ENCODE measurements at places on chromosomes 11 and 22.

- DNase-seq = no peak
Observed at GRCh38 chr11:8067567-8067928, 13.5 kb upstream of the TUB start.

- DNase-seq = no peak
Observed at GRCh38 chr11:123143921-123144320, 51.1 kb downstream of the CLMP start.

- DNase-seq = no peak
Observed at GRCh38 chr11:84091212-84091986, 805.2 kb upstream of the CCDC90B start.

- DNase-seq = no peak
Observed at GRCh38 chr11:69041516-69041915, 7.2 kb upstream of the TPCN2 start.

GRCh38 chr11:87417951-87418350, 380.2 kb downstream of the TMEM135 start:
- no peak for DNase-seq

DNA sequence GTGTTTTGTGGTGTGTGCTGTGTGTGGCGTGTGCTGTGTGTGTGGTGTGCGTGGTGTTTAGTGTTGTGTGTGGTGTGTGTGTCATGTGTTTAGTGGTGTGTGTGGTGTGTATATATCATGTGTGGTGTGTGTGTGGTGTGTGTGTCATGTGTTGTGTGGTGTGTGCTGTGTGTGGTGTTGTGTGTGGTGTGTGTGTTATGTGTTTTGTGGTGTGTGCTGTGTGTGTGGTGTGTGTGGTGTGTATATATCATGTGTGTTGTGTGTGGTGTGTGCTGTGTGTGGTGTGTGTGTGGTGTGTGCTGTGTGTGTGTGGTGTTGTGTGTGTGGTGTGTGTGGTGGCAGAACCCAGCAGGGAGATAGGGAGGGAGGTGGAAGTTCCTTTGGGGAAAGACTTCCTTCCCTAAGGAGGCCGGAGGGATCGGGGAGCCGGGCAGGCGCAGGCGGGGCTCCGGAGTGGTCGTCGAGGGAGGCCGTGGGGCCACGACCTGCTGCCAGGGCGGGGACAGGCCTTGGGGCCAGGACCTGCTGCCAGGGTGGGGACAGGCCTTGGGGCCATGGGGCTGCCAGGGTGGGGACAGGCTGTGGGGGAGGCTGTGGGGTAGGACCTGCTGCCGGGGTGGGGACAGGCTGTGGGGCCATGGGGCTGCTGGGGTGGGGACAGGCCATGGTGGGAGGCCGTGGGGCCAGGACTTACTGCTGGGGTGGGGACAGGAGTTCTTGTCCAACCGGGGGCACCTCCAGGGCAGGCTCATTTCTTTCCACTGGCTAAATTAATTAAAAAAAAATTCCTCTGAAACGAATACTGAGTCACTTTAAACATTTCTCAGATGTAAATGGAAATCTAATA, 15.2 kb downstream of the PIM3 start:
- DNase-seq = no peak

GRCh38 chr11:119839476-119840133, 110.6 kb upstream of the NECTIN1 start:
- DNase-seq = no peak

DNA sequence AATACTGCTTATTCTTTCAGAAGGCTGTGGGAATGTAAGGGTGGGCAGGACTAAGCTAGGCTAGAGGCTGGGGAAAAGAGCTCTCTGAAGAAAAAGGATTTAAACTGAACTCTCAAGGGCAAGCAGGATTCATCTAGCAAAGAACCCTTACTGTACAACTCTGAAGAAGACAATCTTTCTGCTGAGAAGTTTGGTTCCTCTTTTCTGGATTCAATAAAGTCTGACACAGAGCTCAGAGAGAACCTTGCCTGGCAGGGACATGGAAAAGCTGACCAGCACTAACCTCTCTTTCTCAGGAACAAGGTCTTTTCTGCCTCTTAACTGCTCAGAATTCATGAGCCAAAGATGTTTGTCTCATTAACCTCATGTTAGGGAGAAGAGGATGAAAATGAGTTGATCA, 388.4 kb upstream of the DDI1 start:
- DNase-seq = no peak

DNA sequence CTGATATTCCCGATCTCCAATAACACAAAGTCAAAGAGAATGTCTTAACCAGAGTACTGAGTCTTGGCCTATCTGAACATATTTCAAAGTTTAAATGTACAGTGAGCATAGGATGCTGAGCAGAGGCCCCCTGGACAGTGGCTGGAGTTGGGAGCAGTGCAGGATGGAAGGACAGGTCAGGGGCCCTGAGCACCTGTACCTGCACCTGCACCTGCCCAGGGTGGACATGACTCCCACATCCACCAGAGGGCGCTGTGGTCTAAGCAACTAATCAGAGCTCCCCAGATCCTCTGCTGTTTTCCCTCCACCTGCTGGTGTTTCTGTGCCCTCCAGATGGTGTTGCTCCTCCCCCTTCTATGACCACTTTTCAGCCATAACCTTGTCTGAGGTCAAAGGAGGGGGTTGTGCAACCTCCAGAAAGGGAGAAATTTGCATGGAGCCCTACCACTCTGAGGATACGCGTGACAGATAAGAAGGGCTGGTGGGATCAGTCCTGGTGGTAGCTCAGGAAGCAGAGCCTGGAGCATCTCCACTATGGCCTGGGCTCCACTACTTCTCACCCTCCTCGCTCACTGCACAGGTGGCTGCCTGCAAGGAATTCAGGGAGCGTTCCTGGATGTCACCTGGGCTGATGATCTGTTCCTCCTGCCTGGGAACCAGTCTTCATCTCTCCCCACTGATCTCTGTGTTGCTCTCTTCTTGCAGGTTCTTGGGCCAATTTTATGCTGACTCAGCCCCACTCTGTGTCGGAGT, 49.1 kb upstream of the VPREB1 start:
- DNase-seq = no peak

DNA sequence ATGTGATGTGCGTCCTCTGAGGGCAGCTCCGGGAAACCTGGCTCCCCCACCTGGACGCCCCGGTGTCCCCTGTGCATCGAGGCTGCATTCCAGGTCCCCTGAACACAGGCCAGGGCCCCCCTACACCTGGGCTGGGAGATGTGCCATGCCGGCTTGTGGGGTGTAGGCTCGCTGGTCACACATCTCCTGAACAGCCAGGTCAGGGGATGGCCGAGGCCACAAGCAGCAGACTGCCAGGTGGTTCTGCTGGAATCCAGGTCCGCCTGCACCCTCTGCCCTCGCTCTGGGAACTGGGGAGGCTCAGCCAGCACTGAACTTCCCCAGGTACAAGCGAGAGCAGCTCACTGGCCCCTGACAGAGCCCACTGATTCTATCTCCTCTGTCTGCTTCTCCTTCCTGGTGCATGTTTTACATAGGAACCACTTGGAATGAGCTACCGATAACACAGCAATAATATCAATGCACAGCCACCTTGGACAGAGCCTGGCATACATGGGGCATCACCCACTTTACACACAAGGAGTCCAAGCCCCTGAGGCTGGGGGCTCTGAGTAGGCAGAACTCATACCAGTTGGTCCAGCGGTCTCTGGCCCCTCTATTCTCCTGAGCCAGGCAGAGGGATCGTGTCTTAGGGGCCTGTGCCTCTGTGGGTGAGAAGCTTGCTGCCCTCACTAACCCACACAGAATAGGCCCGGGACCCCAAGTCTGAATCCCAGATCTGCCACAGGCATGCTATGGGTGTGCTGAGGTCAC, 46.8 kb downstream of the TBX1 start:
- DNase-seq = no peak

DNA sequence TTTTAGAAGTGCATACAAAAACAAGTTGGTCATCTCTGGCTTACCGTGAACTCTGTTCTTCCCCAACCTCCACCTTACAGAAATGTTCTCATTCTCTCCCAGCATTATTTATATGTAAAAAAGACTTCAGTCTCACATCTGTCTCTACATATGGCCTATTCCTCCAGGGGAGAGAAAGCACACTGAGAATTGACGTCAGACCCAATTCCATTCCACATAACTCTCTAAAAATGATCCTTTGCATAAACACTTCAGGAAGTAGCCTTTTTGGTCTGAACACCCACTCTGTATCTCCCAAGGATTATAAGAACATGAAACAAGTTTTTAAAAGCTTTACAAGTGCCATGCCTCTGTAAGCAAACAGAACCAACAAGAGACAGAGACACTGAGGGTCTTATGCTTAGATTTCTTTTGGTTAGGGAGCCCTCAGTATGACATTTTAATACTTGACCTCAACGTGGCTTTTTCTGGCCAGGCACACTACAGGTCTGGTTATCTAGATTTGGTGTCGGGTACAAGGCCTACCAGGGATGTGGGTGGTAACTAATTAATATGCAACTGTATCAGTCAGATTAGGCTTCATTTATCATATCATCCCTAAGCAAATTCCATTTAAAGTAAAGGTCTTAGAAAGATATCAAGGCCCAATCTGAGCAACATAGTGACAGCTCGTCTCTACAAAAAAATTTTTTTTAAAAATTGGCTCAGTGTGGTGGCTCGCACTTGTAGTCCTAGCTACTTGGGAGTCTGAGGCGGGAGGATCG, 48.5 kb upstream of the PPP2R1B start:
- DNase-seq = no peak

- DNase-seq = no peak
Observed at GRCh38 chr11:70155386-70155785, 47.7 kb upstream of the FADD start.

DNA sequence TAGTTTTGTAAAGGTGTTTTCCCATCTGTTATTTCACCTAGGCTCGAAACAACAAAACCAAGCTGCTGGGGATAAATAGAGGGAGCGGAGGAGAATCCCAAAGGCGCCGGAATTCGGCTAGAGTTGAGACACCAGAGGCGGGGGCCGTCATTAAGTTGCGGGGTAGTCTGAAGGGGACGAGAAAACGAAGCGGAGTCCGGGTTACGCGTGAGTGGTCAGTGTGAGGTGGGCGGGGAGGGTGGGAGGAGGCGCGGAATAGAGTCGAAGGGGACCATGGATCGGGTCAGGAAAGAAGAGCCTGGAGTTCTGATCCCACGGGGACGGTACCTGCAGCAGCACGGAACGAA, 361 bp downstream of the SRPRA start:
- DNase-seq = no peak

DNA sequence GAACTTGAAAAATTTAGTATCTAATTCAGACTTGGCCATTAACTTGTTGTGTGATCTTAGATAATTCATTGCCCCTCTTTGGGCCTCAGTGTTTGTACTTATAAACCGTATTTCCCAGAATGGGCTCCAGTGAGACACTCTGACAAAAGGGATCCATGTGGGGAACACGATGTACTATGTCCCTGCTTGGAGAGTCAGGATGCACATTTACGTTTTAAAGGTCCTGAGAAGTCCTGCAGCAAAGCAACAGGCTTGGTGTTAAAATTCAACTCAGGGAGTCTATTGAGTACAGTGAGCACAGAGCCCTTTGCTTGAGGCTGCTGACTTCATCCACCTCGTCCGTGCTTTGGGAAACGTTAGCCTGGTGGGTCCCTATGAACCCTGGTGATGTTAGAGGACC, 9.0 kb downstream of the WNT11 start:
- DNase-seq = no peak

GRCh38 chr22:44136112-44136511, 44.6 kb upstream of the PARVG start:
- DNase-seq = no peak

DNA sequence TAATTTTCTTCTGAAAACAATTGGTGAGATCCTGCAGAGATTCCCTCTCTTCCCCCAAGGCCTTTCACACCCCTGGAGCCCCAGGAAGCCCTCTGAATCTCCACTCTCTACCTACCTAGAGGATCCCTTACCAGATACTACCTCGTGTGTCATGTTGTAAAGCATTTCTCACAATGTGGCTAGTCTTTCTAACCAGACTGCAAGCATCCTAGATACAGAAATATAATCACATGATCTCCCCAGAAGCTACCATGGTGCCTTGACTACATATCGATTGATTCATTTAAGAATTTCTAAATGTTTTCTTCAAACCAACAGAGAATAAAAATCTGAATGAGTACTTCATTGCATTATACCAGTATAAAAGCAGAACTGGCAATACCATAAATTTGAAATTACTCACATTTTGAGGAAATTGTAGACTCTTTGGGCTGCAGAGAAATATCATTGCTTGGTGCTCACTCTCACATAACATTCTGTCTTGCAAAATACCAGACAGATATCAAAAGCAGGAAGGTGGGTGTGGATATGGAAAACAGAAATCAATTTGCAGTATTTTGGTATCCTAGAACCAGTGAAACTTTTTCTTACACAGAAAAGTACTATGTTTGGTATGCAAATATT, 113.5 kb downstream of the MAML2 start:
- DNase-seq = no peak

GRCh38 chr11:92460213-92460612, 235.6 kb downstream of the FAT3 start:
- no peak for DNase-seq

DNA sequence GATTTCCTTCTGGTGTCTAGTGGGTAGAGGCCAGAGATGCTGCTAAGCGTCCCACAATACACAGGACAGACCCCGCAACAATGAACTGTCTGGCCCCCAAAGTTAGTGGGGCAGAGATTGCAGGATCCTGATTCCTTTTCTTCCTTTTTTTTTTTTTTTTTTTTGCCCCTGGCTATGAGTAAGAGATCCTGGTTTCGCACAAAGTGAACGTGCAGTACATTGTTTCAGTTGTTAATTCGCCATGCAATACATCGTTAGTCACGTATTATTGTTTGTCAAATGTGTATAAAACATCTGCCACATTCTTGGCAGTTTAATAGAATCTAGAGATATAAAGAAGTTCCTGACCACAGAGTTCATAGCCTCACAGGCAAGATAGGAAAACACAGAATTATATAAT, 20.2 kb downstream of the ST3GAL4 start:
- DNase-seq = no peak

- no peak for DNase-seq
Observed at GRCh38 chr11:119207415-119207960, 1.3 kb downstream of the CBL start.

- DNase-seq = no peak
Observed at GRCh38 chr11:83456566-83456965, 170.4 kb upstream of the CCDC90B start.

DNA sequence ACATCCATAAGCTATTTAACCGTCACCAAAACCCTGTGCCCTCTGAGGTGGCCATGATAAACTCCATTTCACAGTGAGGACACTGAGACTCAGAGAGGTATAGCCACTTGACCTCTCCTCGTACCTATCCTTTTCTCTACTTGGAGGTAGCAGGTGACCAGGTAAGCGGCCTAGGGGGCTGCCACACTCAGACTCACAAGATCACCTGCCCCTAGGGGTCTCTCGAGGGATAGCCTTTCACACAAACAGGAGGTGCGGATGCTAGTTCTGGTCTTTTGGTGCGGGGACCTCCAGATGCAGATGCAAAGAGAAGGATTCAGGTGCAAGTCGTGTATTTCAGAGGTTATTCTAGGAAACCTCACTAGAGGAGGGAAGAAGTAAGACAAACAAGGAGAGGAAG, 14.6 kb downstream of the MS4A18 start:
- DNase-seq = no peak

GRCh38 chr11:36458129-36458915, 51.8 kb downstream of the TRAF6 start:
- DNase-seq = no peak

DNA sequence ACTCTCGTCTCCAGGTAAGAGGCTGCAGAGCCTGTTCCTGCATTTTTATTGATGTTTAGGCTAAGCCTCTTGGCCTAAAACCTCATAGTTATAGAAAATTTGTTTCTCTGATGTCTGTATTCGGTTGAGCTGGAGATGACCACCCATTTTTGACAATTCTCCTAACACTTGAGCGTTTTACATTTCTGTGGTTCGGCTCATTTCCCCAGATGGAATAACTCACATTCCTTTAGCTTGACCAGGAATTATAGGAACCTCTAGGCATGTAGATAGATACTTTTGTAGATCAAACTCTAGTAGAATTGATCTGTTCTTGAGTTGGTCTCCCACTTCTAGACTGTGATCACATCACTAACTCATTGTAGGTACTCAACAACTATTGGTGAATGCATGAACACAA, 172.6 kb upstream of the CADM1 start:
- DNase-seq = no peak

Measured in NCI-H187 treated with DMSO at 0.1 percent for 48 hours (cell line).